ENCODE measurements at places on chromosomes 7 and 10.

DNA sequence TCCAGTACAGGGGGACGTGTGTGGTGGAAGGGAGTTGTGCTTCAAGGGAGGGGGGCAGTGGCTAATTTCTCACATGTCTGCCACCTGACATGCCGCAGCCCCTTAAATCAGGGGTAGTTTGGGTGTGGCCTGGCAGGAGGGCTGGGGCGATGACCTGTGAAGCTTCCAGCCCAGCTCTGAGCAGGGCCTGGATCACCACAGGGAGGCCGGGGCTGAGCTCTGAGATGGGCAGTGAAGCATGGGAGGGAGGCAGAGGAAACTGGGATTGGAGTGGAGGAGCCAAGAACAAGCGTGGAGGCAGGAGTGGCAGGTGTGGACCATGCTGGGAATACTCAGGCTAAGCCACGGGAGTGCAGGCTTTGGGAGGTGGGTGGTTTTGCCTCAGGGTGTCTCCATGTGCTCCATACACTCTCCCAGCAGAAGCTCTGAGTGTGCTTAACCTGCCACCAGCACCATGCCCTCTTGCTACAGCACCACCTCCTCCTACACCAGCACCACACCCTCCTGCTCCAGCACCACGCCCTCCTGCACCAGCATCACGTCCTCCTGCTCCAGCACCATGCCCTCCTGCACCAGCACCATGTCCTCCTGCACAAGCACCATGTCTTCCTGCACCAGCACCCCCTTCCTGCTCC lies 99.3 kb upstream of the SHH start:
- DNase-seq = no peak

GRCh38 chr10:35289198-35289597 lies 47.1 kb upstream of the CCNY start:
- no peak for DNase-seq

DNA sequence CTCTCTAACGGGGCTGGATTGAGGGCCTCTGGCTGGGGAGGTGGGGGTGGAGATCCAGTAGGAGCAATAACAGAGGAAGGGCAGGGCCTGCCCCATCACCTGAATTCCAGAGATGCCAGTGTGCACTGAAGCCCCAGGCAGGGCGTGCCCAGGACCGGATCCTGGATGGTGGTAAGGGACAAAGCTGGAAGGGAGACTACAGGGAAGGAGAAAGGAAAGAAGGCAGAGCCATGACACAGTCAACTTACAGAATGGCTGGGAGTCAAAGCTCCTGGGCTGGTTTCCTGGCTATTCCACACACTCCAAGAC lies 666 bp downstream of the TMEM139 start:
- DNase-seq = no peak

GRCh38 chr7:139887992-139888481 lies 59.0 kb downstream of the TBXAS1 start:
- no peak for DNase-seq

DNA sequence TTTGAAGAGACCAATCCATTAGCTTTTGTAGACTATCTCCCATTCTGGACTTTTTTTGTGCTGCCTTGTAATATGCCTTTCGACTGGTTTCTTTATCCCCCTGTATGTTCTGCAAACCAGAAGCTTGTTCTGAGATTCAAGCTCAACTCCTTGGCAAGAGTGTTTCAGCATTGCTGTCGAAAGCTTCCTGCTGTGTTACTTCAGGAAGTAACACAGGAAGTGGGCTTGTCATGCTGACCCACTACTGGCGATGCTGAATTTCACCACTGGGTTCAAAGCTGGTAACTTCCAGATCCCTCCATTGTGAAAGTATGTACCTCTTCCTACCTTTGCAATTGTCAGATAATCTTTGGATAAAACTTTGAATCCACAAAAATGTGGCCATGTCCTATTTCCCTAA lies 57.9 kb upstream of the INSYN2A start:
- DNase-seq = no peak

GRCh38 chr10:128286141-128286761 lies 160.0 kb upstream of the MKI67 start:
- DNase-seq = no peak

DNA sequence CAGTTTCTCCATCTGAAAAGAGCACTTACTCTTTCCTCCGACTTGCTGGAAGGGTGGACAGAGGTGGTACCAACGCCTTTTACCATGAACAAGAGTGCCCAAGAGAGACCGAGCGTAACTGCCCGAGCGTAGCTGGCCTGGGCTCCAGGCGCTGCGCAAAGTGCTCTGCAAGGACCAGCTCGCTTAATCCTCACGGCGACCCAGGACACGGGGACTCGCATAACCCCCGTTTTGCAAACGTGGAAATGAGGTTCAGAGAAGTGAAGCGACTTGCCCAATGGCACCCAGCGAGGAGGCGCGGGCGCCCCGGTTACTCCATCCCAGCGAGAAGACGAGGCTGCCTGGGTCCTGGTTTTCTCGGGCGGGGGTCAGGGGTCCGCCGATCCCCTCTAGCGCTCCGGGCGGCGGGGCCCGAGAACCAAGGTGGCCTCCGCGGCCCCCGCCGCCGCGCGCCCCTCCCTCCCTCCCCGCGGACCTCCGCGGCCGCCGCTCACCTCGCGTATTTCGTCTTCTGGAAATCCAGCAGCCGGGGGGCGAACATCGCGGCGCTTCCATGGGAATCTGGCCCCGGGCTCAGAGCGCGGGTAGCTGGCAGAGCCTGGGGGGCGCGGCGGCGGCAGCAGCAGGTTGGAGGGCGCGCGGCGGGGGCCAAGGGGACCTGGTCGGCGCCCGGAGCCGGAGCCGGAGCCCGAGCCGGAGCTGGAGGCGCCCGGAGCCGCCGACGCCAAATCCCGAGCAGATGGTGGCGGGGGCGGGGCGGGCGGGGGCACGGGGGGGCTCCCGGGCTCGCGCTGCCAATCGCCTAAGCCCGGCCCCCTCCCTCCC lies at the start of gene MMD2:
Gene MMD2, minus strand, starts transcription at position 711 of the 825 bp plus-strand sequence. Its CDS starts 170 bp downstream, at position 541.
- no peak for DNase-seq

GRCh38 chr10:19974138-19974537 lies 157.9 kb downstream of the PLXDC2 start:
- no peak for DNase-seq

DNA sequence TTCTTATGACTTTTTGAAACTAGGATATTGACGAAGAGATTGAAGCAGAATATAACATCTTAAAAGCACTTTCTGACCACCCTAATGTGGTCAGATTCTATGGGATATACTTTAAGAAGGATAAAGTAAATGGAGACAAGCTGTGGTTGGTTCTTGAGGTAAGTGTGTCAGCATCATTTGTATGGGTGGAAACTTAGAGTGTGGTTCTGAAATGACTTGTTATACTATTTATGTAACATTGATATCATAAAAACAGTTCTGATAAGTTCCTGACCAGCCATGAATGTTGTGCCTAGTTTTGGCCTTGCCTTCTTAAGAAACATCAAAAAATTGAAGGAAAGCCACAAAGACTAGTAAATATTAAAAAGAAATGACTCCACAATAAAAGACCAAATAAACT lies 20.8 kb downstream of the MYO3A start:
- DNase-seq = no peak

GRCh38 chr7:71885487-71885886 lies 526.7 kb downstream of the CALN1 start:
- no peak for DNase-seq
